ENCODE measurements at places on chromosomes 2 and 18.

- no peak for DNase-seq
Measured at GRCh38 chr2:134142903-134143302, 111.0 kb upstream of the MGAT5 start.

- DNase-seq: peak; percentile 48
Measured at GRCh38 chr2:24972315-24972961, 683 bp upstream of the DNAJC27 start.

- DNase-seq: no peak
Measured at GRCh38 chr2:30789670-30790210, 17.5 kb downstream of the CAPN13 start.

DNA sequence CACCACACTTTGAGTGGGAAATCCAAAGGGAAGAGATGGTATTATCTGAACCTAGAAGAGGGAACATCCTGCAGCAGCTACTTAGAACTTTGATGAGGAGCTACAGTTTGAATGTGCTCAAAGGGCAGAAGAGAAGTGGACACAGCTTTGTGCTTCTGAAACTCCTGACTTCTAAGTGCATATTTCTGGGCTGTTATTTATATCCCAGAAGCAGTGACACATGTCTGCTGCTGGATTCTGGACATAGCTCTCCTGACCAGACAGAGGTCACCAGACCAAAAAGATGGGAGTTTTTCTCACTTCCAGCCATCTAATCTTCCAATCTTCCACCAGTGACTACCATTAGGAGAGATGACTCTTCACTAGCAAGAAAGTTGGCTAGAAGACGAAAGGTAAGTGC, 153.9 kb downstream of the FSIP2 start:
- DNase-seq: no peak

DNA sequence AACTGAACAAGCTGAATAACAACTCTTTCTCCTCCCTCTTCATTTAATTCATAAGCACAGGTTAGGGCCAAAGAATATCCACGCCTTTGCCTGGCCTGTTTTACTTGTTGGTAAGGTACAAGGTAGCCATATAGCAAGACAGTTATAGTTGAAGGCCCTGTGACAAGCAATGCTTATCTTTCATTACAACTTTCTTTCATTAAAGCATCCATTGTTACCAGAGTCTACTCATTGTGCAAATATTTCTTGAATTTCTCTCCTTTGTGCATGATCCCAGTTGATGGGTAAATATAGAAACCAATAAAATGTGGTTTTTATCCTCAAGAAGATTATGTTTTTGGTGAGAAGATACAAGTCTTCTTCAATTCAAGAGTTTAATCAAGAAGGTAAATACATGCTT, 140.2 kb downstream of the UBE2E3 start:
- DNase-seq: no peak

DNA sequence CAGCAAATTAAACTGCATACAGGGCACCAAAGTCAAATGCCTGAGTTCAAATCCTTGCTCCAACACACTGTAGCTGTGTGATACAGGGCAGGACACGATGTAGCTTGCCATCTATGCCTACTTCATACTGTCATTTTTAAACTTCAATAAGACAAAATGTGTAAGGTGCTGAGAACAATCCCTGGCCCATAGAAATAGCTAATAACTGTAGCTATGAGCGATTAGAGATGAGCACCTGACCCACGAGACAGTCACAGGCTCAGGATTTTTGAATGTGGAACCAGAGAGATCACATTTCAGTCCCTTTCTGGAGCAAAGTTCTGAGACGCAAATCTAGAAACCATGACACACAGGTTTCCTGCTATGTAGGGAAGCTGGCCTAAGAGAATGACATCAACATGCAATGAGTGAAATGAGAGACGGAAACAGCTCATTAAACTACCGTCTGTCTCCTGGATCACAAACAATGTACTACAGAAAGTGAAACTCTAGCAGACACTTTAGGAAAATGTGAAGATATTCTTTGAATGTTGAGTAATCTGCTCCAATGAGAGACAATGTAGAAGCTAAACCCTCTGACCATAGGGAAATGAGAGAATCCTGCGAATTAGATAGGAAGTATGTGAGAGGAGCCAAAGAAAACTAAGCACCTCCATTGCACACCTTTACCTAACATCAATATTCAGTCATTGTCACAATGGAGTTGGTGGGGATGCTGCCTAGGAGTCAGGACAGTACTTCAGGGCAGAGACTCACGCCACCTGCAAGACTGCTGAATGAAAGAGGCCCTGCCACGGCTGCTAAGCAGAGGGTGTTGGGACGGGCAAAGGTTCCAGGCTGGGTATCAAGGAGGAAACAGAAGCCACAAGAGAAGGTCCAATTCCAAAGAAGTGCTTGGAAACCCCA, 25.5 kb downstream of the B4GALT6 start:
- no peak for DNase-seq

- no peak for DNase-seq
Measured at GRCh38 chr2:8252997-8253694, 428.7 kb upstream of the ID2 start.

DNA sequence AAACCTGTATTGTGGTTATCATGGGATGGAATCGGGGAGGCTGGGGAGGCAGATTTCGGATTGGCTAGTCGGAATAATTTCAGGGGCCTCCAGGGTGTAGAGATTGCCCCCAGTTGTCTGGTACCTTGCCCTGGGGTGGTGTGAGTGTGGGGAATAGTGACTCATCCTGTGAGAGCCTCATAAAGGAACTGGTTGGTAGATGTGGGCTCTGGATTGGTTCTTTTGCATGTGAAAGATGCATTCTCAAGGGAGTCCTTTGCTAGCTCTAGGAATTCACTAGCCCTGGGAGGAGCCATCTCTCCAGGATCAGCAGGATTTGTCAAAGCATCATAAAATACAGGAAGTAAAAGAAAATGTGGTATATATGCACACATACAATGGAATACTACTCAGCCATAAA, 331.6 kb downstream of the SETBP1 start:
- no peak for DNase-seq

- no peak for DNase-seq
Measured at GRCh38 chr2:158714420-158714819, 80.7 kb upstream of the DAPL1 start.

DNA sequence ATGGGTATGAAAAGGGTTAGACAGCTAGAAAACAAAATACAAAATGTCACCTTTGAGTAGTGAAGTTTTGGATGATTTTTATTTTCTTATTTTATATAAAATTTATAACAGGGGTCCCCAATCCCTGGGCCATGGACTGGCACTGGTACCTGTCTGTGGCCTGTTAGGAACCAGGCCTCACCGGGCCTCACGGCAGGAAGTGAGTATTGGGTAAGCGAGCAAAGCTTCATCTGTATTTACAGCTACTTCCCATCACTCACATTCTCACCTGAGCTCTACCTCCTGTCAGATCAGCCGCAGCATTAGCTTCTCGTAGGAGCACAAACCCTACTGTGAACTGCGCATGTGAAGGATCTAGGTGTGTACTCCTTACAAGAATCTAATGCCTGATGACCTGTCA, 202.8 kb upstream of the TWIST2 start:
- no peak for DNase-seq

- DNase-seq: no peak
Measured at GRCh38 chr18:36661999-36662398, 166.8 kb downstream of the TPGS2 start.

Measured in effector memory CD8-positive, alpha-beta T cell (primary cell).